ENCODE measurements at places on chromosomes 2 and 18. TPM values are rescaled to one million over a fixed set of nuclear protein-coding genes. Genes with fewer than 3 reads are reported as not detected.

GRCh38 chr2:221518201-221518934 is 53.7 kb downstream of the EPHA4 start:
- no peak overlapping the region for H3K27ac ChIP-seq
- DNase-seq = peak; percentile 69
- no peaks in the 10 kb centered on the region for H3K27me3 ChIP-seq

- peaks cover 73% of the 10 kb centered on the region for H3K27me3 ChIP-seq
- no peak overlapping the region for H3K27ac ChIP-seq
- no peak for DNase-seq
- peaks cover 6% of the 10 kb centered on the region for H3K36me3 ChIP-seq
- no peak overlapping the region for H3K4me3 ChIP-seq
- H3K4me1 ChIP-seq = peaks cover 3% of the 10 kb centered on the region
Observed at GRCh38 chr2:120587279-120587996, 148.2 kb upstream of the GLI2 start.

GRCh38 chr2:10137053-10137843 is 14.7 kb downstream of the RRM2 start:
- H3K27ac ChIP-seq = no peak overlapping the region
- peaks cover 9% of the 10 kb centered on the region for H3K4me1 ChIP-seq
- no peak overlapping the region for H3K4me3 ChIP-seq

DNA sequence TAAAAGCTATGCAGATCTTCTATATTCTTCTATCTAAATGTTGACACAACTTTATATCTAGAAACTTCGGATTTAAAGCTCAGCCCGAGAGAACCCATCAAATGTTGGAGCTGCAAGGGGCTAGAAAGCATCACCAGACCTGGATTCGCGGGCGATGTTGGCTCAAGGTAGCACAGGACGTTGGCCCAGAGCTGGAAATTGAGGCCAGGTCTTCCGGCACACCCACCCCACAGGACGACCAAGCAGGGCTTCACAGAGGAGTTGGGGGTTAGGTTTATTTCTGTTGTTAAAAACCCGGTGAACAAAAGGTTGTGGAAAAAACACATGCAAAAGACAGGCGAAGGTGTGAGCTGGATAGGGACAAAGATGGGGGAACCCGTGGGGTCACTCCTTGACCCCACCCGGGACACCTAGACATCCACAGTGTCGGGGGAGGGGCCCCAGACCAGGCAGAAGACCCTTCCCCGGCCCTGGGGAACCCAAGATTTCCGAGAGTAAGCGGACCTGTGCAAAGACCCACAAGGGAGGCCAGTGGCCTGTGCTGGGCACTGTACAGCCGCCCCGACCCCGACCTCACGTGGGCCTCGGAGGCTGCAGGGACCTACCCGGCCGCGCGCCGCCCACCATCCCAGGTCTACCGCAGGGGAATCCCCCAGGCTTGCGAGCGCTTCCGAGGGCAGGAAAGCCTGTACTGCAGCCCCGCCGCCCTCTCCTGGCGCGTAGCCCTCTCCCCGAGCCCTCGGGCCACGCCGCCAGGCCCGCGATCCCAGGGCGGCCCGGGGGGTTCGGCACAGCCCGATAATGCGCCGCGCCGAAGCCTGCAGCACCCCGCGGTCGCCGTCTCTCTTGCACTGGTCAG is 1.8 kb upstream of the AGBL5 start:
- peaks cover 12% of the 10 kb centered on the region for H3K27me3 ChIP-seq
- H3K27ac ChIP-seq = peak overlapping the region; percentile 97
- peak; percentile 41 for DNase-seq

DNA sequence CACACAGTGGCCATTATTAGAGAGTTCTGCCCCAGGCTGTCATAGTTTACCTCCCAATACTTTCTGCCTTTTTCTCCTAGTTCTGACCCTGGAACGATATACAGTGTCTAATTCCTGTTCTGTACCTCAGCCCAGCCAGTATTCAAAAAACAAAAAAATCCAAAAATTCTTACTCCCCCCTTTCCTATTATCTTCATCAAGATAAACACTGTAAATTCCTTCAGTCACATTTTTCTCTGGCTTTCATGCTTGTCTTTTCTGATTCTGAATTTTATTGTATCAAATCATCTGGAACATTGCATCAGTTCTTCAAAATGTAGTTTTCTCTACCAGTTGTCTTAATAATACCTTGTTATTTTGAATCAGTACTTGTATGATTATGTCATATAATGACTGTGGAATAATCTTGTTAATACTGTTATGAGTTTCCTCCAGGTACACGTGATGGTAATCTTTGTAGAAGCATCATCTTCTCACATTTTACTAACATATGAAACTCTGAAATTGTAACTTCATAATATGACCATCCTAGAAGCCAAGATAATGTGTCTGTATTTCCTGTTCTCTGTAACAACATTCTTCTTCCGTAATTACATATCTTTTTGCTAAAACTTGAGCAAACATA is 79.0 kb upstream of the NOSTRIN start:
- H3K27me3 ChIP-seq = no peaks in the 10 kb centered on the region
- no peak for DNase-seq
- no peaks in the 10 kb centered on the region for H3K4me1 ChIP-seq
- H3K4me3 ChIP-seq = no peak overlapping the region
- H3K36me3 ChIP-seq = peaks cover 67% of the 10 kb centered on the region

DNA sequence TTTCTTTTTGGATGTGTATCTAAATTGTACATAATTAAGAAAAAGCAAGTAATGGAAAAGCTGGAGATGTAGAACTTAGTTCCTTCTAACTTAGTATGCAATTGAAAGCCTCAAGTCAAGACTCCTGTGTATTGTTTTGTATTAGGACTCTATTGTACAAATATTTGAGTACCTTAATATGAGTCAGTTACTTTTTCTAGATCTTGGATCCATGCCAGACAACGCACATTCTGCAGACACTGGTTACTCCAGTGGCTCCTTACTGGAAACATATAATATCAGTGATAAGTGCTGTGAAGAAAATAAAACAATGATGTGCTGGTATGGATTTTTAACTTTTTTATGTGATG is 1.5 kb downstream of the SLC39A10 start:
- peak overlapping the region; percentile 92 for H3K4me3 ChIP-seq
- H3K4me1 ChIP-seq = peaks cover 28% of the 10 kb centered on the region
- H3K27ac ChIP-seq = peak overlapping the region; percentile 99
- H3K27me3 ChIP-seq = peaks cover 3% of the 10 kb centered on the region

DNA sequence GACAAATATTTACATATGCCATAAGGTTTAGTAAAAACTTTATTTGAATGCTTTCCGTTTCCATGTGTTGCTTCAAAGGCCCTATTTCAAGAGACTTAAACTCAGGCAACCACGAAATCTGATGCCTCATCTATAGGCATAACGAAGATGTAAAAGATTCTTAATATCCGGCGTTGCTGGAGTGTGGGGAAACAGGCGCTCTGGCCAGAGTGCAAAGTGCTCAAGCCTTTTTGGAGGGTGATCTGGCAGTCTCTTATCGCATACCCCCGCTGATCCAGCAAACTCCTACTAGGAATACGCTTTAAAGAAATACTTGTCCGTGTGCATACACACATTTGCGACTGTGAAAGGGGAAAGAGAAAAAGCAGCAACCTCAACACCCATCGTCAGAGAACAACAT is 108.8 kb downstream of the NOL10 start:
- no peak overlapping the region for H3K27ac ChIP-seq
- H3K4me1 ChIP-seq = peaks cover 25% of the 10 kb centered on the region
- peaks cover 81% of the 10 kb centered on the region for H3K36me3 ChIP-seq
- H3K27me3 ChIP-seq = no peaks in the 10 kb centered on the region
- no peak for DNase-seq

DNA sequence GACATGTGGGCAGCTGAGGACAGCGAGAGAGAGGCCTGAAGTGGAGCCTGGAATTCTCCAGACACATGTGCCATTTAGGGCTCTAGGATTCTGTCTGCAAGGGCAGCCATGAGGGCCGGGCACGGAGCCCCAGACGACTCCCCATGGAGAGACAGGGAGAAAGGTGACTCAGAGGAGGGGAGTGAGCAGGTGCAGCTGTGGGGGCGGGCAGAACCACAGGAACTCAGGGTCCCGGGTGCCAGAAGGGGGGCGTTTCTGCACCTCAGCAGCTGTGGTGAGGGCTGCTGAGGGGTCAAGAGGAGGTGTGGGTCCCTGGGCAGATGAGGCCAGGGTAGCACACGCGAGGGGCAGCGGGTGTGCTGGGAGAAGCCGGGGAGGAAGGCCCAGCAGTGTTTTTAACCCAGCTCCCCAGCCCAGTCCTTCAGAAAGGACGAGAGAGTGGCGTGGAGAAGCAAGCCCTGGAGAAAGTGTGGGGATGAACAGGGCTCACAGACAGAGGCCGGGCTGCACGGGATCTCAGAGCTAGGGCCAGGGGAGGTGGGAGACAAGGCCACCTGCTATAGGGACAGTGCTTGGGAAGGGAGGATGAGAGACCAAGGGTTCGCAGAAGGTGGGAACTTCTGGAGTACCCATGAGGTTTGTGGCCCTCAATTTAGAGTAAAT is 7.6 kb downstream of the GPR17 start:
- no peaks in the 10 kb centered on the region for H3K36me3 ChIP-seq
- no peak for DNase-seq
- peaks cover 6% of the 10 kb centered on the region for H3K4me1 ChIP-seq
- H3K27me3 ChIP-seq = no peaks in the 10 kb centered on the region
- no peak overlapping the region for H3K27ac ChIP-seq

- peaks cover 47% of the 10 kb centered on the region for H3K27me3 ChIP-seq
- no peak overlapping the region for H3K4me3 ChIP-seq
- no peak overlapping the region for H3K27ac ChIP-seq
- DNase-seq = no peak
- H3K4me1 ChIP-seq = peaks cover 16% of the 10 kb centered on the region
Observed at GRCh38 chr2:219056896-219057708, 3.6 kb downstream of the IHH start.

DNA sequence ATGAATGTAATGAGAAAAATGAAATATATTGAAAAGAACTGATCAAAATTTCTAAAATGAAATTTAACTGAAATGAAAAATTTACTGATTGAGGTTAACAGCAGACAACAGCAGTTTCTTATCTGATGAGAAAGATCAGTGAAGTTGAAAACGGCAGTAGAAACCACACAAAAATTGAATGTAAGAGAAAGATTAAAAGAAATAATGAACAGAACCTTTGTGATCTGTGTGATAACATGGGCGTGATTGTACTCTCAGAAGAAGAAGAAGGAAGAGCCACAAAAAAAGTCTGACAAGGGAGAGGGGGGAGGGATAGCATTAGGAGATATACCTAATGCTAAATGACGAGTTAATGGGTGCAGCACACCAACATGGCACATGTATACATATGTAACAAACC is 45.2 kb downstream of the FAM117B start:
- DNase-seq = no peak
- H3K27me3 ChIP-seq = no peaks in the 10 kb centered on the region
- H3K27ac ChIP-seq = peak overlapping the region; percentile 4
- H3K4me3 ChIP-seq = no peak overlapping the region
- peaks cover 17% of the 10 kb centered on the region for H3K36me3 ChIP-seq

GRCh38 chr2:241844066-241844728 is 14.5 kb downstream of the PDCD1 start:
- peak overlapping the region; percentile 41 for H3K27ac ChIP-seq
- no peaks in the 10 kb centered on the region for H3K36me3 ChIP-seq
- H3K4me3 ChIP-seq = peak overlapping the region; percentile 79
- no peaks in the 10 kb centered on the region for H3K27me3 ChIP-seq
- peak; percentile 61 for DNase-seq

DNA sequence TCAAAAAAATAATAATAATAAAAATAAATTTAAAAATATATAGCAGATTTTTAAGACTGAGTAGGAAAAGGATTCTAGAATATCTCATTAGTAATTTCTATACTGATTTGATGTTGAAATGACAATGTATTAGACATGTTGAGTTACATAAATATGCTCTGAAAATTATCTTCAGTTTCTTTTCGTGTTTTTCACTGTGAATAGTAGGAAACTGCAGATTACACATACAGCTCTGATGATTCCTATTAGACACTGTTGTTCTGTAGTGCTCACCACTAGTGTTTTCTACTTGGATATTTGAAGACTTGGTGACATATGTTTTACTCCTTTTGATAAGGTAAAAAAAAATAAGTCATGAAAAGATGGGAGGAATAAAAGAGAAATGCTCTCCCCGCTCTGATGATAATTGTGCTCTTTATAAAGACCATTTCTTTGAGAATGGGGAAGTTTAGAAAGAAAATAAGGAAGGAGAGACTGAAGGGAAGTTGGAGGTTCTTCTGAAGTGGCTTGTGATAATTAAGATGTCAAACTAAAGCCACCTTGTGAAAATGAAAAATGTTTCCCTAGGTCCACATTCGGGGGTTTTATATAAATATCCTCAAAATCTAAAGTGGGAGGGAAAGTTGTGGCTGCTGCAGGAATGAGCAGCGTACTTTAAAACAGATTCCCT is 52.9 kb downstream of the SLC9A2 start:
- no peaks in the 10 kb centered on the region for H3K36me3 ChIP-seq
- H3K27ac ChIP-seq = no peak overlapping the region
- no peak for DNase-seq
- H3K4me1 ChIP-seq = no peaks in the 10 kb centered on the region
- H3K27me3 ChIP-seq = peaks cover 2% of the 10 kb centered on the region

The METTL8 gene
- 21.0 TPM for total RNA-seq

The UGT1A3 gene
- total RNA-seq = not detected

The DNAJC5G gene
- not detected for total RNA-seq

The IL36B gene
- not detected for total RNA-seq

The COL6A3 gene
- 3.5 TPM for total RNA-seq

The TWIST2 gene
- total RNA-seq = not detected

The SFXN5 gene
- total RNA-seq = 20.0 TPM

All from naive thymus-derived CD8-positive, alpha-beta T cell (primary cell).